Right ventricle myocardium inferior (tissue), 1 donor: ENCODE measurements at places on chromosomes 6 and 20. TPM values are rescaled to one million over a fixed set of nuclear protein-coding genes. Genes with fewer than 3 reads are reported as not detected.

- no peak for DNase-seq
Measured at GRCh38 chr20:23131766-23132165, 45.6 kb upstream of the CD93 start.

DNA sequence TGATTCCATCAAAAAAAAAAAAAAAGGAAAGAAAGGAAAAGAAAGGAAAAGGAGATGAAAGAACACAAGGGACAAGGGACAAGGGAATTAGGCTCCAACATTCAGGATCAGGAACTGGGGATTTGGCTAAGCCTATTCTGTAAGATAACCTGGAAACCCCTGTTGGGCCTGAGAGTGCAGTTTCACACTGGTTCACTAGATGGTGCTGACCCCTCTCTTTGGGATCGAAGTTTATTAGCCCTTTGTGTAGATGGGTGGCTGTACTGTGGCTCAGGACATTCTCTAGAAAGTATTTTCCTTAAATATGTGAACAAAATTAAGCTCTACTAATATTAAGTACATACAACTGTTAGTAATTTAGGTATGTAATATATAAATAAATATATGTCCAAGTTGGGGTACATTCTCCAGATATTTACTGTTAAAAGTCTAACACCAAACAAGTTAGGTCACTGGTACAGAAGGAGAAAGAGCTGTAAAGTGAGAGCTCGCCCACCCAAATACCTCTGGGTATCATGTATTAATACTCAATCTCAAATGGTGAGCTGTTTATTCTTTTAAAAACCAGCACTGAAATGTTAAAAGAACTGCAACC, 6.3 kb downstream of the OR2A4 start:
- no peak for DNase-seq

- no peak for DNase-seq
Measured at GRCh38 chr6:40419946-40420728, 167.0 kb downstream of the LRFN2 start.

The HLA-DOA gene
- total RNA-seq: 1.5 TPM

The PACSIN1 gene
- 10.8 TPM for total RNA-seq

The MATN4 gene
- total RNA-seq: not detected

GRCh38 chr6:148760568-148761526, 14.0 kb downstream of the UST start:
- DNase-seq: peak; percentile 88

The LY6G5C gene
- total RNA-seq: 1.5 TPM

The UBE2C gene
- 1.7 TPM for total RNA-seq

The FOXP4 gene
- 13.9 TPM for total RNA-seq

DNA sequence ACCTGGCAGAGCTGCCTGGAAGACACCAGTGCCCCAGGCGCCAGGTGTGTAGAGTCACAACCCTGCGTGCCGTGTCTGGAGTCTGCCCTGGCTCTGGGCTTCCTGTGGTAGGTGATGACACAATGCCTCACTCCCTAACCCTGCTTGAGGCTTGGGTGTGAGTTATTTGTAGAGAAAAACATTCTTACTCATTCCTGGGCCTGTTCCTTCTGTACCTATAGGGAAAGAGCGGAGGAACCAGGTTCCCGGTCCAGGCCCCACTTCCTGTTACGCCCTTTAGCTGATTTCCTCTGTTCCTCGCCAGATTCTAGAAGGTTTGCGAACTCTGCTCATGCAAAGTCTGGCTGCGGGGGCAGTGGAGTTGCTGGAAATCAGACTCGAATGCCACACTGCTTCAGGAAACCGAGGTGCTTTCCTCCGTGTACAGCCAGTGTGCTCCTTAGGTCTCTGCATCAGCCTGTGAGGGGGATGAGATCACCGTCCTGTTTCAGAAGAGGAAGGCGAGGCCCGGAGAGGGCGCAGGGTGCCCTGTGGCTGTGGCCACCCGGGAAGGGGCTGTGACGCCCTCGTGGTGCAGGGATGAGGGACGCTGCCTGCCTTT, 67.1 kb upstream of the DUSP22 start:
- no peak for DNase-seq

DNA sequence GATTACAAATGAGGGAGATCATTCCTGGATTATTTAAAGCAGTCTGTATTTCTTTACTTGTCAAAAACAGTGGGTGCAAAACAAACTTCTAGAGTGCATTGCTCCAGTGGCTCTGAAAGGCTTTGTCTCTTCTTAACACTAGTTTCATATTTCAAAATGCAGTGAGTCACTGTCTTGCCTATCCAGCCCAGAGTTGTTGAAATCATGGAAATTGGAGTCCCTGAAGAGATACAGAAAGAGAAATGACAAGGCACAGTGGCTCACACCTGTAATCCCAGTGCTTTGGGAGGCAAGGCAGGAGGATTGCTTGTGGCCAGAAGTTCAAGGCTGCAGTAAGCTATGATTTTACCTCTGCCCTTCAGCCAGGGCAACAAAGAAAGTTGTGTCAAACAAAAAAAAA, 11.3 kb downstream of the SLC2A12 start:
- no peak for DNase-seq

DNA sequence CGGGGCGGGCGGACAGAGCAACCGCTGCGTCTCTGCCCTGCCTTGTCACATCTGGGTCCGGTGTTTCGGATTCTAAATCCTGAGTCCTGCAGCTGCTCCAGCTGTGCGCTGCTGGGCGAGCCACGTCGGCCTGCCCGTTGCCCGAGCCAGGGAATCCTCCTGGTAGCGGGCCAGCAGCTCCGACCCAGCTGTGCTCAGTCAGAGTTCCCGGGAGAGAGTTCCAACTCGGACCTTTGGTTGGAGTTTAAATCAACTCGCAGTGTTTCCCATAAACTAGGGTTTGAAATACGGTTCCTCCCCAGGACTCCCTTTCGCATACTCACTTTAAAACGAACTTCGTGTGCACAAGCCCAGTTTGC, 315 bp upstream of the PDE10A start:
- peak; percentile 89 for DNase-seq

The ULBP1 gene
- total RNA-seq: 0.30 TPM

- DNase-seq: no peak
Measured at GRCh38 chr6:119352001-119352400, 2.4 kb upstream of the MAN1A1 start.

DNA sequence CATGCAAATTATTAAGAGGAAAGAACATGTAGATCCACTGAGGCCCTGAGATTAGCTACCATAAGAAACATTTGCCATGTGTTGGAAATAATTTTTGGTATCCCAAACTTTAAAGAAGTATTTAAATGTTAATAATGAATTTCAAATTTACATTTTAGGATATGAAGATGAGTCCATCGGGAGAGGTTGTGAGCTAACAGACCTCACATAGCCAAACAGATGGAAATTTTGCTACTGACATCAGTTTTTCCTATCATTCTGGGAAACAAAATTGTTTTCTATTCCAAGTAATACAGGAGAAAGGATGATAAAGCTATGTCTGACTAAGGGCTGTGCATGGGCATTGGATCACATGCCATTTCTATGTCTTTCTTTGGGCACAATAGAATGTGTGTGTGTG, 809.6 kb downstream of the TENT5A start:
- no peak for DNase-seq

GRCh38 chr6:113782636-113783035, 74.5 kb upstream of the MARCKS start:
- DNase-seq: no peak

The VSX1 gene
- total RNA-seq: 0.14 TPM

The TASP1 gene
- total RNA-seq: 4.3 TPM

The BMP5 gene
- 2.3 TPM for total RNA-seq

DNA sequence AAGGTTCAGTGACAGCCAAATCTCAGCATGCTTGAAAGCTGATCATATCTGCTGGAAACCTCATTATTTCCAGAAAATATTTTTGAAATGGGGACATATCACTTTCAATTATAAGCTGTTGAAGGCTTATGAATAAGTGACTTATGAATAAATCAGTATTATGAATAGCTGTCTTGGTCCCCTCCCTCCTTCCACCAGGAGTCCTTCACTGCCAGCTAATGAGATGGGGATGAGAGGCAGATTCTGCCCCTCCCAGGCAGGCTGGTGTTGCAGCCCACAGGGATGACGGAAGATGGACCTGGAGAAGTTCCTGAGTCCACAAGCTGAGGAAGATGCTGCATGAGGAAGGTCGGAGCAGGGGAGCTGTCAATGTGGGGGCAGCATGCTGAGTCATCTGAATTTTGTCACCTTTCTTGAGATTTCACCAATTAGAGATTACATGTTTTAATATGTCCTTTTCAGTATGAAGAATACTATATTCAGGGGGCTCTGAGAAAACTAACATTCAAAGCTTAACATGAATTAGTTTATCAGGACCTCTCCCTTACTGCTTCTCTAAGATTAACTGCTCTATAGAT, 112.2 kb downstream of the DTNBP1 start:
- no peak for DNase-seq

DNA sequence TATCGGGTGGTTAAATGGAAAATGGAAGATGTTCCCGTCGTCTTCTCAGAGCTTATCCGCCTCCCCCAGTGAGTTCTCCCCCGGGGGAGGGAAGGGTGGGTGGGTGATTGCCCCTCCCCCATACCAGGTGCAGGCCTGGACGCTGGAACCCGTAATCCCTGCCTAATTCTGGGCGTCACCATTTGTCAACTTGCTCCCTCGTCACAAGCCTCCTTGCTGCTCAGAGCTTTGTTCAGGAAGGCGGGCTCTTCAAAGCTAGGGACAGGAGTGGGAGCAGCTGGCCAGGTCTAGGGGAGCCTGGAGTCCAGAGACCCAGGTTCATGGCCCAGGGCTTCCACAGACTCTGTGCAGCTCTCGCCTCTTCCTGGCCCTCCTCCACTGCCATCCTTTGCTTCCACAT, 25.6 kb downstream of the CDH22 start:
- no peak for DNase-seq

GRCh38 chr20:3382836-3383235, 24.6 kb downstream of the DNAAF9 start:
- DNase-seq: no peak

The CLDN20 gene
- 0.19 TPM for total RNA-seq

DNA sequence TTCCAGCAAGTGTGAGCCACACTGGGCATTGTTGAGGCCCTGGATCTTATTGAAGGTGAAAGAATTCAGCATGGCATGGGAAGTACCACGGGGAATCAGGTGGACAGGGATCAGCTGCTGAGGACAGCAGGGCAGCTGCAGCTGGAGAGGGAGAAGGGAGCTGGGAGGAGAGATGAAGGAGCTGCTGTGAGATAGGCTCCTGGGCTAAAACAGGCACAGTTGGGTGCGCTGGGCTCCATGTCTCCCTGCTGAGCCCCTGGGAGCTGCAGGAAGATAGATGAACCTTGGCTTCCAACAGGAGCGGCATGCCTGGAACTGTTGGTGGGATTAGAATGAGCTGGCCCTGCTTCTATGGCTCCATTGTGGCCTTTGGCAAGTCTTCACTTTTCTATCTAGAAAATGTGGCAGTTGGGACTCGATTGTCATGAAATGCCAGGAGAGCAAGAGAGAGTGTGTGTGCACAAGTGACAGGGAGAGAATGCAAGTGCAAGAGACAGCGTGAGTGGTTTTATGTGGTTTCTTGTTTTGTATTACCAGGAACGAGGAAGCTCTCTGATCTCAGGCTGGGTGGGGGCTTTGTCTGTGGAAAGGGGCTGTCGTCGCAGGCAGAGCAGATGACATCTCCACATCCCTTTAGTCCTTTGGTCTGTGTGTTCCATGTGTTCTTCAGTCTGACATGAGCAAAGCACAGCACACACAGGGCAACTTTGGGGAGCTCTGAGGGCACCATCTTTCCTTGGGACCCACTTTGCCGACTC, 20.4 kb downstream of the SNPH start:
- DNase-seq: no peak

GRCh38 chr6:65461121-65461520, 245.9 kb downstream of the EYS start:
- no peak for DNase-seq

- no peak for DNase-seq
Measured at GRCh38 chr6:16183187-16183664, 54.3 kb downstream of the MYLIP start.

The POU5F1 gene
- 0.51 TPM for total RNA-seq

The LAMP5 gene
- total RNA-seq: not detected

DNA sequence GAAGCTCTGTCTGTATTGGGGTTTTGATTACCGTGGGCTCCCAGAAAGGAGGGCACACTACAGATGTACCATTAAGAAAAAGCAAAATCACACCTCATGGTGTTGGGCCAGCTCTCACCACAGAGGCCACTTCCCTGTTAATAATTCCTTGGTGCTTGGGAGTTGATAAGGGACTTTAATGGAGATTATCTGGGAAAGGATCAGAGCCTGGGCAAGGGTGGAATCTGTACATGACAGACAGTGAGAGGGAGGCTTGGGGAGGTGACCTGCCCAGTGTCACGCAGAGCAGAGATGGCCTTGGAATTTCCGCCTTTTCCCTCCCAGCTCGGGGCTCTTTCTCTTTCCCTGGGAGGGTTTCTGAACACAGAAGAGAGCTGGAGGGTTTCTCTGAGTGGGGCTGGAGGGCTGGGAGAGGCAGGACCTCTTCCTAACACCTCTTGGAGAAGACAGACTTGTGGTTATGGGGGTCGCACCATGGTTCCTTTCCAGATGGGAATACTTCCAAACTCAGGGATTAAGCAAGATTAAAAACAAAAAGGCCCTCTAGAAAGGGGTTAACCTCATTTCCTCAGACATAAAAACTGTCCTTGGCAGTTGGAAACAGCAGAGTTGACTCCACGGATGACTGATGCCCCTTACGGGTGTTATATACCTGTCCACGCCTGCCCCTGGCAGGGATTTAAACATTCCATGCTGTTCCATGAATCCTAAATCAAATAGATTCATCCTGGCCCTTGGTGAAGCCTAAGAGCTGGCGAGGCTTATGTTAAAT, 16.8 kb upstream of the KCNK16 start:
- no peak for DNase-seq

The TTLL9 gene
- not detected for total RNA-seq

The RAET1G gene
- 0.22 TPM for total RNA-seq

The NKAIN2 gene
- total RNA-seq: 0.30 TPM

DNA sequence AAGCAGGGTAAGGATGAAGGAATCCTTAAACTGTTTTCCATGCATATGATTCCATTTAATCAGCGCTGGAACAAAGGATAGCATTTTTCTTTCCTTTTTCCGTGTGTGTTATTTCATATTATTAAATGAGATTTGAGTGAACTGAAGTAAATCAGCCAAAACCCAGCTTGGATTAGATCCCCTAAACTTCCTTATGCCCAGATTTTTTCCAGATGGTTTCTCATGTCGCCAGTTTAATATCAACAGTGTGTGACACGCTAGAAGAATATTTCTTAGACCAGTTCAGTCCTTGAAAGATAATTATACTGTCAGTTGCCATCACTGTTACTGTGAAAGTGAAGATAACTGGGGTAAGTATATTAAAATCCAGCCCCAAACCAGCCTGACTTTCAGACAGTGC, 1009.4 kb downstream of the KIF16B start:
- DNase-seq: no peak

The ARMH2 gene
- total RNA-seq: not detected
